Right renal pelvis (tissue), 4 donors: ENCODE measurements at places on chromosomes 6 and 20. TPM values are rescaled to one million over a fixed set of nuclear protein-coding genes. Genes with fewer than 3 reads are reported as not detected.

Gene PAX1
- not detected for polyA plus RNA-seq

Gene SOBP
- polyA plus RNA-seq = 12.3 TPM

Gene LY6G6C
- 0.43 TPM for polyA plus RNA-seq

Gene MYLK2
- polyA plus RNA-seq = 0.67 TPM

Gene SCRT2
- 0.10 TPM for polyA plus RNA-seq

Gene TOP1
- polyA plus RNA-seq = 129 TPM

Gene F13A1
- 14.2 TPM for polyA plus RNA-seq

Gene OR2H1
- not detected for polyA plus RNA-seq

Gene ARHGAP18
- polyA plus RNA-seq = 35.3 TPM

Gene ALDH5A1
- 31.9 TPM for polyA plus RNA-seq

Gene PAK5
- 0.55 TPM for polyA plus RNA-seq

Gene RHAG
- 1.2 TPM for polyA plus RNA-seq

Gene NUS1
- polyA plus RNA-seq = 53.7 TPM

Gene SLC17A1
- 39.3 TPM for polyA plus RNA-seq

- DNase-seq = no peak
These were observed 99.5 kb downstream of the CDKAL1 start for GRCh38 chr6:20633566-20634340.

DNA sequence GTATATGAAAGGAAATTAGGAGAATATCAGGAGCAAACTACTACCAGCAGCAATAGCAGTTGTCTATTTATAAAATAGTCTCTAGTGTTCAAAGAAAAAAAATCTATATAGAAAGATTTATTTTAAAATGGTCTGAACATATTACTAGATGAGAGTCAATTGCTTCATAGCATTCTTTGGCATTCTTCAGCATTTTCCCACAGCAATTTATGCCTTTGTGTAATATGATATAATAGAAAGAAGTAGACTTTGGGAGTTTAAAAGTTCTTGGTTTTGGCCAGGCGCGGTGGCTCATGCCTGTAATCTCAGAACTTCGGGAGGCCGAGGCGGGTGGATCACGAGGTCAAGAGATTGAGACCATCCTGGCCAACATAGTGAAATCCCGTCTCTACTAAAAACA lies 157.0 kb upstream of the PLN start:
- DNase-seq = no peak

DNA sequence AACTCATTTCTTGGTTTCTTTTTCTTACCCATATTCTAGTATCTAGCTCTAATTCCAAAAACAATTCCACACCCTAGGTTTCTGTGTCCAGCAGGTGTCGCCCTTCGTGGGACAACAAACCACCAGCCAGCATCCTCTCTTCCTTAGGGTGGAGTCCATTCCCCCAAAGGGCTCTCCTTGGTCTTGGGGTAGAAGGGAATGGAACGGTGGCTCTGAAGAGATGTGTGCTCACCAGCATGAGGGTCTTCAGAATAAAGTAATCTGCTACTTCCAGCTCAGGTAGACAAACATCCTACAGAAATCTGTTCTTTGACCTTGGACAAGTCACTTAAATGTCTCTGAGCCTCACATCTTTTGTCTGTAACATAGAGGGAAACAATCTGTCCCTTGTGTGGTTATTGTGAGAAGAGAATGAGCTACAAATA lies 7.2 kb downstream of the HLA-DMB start:
- DNase-seq = no peak

GRCh38 chr6:36765594-36766398 lies 68.2 kb downstream of the RAB44 start:
- peak; percentile 74 for DNase-seq

DNA sequence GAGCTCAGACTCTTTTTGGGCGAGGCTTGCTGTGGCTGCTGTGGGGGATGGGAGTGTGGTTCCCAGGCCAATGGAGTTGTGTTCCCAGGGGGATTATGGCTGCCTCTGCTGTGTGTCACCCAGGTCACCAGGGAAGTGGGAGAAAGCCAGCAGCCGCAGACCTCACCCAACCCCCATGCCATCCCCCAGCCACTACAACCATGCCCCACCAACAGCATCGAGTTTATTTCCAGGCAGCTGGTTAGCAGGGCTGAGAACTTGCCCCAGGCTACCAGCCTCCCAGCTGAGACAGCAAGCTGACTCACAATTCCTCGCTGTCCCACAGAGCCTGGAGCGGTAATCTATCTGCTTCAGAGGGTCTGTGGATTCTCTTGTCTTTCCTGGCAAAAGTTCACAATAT lies 331.7 kb downstream of the FRK start:
- no peak for DNase-seq

GRCh38 chr6:89675949-89676748 lies 37.6 kb upstream of the LYRM2 start:
- DNase-seq = no peak

DNA sequence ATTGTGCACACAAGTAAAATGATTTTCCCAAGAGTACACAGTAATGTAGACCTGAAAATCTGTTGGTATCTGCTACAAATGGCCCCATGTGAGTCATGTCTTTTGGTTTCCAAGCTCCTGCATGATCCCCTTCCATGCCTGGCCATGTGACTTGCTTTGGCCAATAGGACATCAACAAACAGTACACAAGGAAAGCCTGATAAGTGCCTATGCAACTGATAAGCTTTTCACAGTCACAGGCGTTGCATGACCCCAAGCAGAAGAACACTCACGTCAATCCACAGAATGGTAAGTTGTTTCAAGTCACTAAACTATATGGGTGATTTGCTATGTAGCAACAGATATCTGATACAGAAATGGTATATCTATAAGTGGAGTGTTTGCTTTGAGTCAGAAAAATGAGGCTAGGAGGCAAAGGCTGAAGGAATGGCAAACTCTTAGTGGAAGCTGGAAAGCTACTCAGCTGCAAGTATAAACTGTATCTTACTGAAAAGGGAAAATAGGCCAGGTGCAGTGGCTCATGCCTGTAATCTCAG lies 160.1 kb upstream of the BEND3 start:
- no peak for DNase-seq

DNA sequence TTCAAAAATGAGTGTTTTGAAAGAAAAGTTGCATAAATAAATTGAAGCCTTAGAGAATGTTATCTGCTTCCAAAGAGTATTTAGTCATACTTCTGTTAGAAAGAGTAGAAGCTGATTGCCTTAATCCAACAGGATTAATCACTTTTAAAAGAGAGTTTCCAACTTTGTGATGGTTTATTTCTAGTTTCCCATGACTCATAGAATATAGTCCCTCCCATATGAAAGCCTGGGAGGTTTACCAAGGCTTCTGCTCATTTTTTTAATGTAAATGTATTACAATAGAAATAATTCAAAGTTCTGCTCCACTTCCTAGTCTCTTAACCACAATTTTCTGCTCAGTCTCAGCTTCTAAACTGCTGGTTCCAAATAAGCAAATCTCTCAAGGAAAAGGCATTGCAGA lies 118.0 kb upstream of the IRAK1BP1 start:
- DNase-seq = no peak

GRCh38 chr6:52537001-52537753 lies 39.7 kb downstream of the TRAM2 start:
- DNase-seq = no peak

- no peak for DNase-seq
These were observed 229.4 kb downstream of the ALDH8A1 start for GRCh38 chr6:134720353-134721059.

GRCh38 chr6:116253188-116253504 lies 729 bp downstream of the TSPYL4 start:
- no peak for DNase-seq

DNA sequence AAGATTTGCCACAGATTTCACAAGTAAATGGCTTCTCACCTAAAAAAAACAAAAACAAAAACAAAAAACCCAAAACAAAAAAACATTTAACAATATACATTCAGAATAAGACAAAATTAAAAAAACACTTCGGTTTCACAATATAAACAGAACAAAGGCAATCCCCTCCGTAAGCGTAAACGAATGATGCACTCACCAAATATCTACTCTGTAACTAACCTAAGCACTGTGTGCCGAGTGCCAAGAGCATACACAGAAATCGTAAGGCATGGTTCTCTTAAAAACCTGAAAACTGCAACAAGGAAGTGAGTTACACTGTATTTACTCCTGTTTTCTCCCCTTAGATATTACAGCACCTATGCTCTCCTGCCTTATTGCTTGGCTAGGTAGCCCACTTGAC lies 12.1 kb upstream of the MICAL1 start:
- DNase-seq = no peak

DNA sequence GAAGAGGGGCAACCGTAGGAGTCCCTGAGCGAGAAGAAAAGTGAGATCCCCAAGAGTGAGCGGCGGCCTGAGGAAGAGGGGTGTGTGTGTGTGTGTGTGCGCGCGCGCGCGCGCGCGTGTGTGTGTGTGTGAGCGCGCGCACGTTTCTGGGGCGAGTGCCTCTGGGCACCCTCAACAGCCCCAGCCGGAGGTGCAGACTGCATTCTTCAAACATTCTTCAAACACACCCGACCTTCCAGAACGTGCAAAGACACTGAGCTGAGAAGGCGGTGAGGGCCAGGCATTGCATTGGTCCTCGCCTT lies 76.2 kb upstream of the FOXP4 start:
- DNase-seq = no peak

DNA sequence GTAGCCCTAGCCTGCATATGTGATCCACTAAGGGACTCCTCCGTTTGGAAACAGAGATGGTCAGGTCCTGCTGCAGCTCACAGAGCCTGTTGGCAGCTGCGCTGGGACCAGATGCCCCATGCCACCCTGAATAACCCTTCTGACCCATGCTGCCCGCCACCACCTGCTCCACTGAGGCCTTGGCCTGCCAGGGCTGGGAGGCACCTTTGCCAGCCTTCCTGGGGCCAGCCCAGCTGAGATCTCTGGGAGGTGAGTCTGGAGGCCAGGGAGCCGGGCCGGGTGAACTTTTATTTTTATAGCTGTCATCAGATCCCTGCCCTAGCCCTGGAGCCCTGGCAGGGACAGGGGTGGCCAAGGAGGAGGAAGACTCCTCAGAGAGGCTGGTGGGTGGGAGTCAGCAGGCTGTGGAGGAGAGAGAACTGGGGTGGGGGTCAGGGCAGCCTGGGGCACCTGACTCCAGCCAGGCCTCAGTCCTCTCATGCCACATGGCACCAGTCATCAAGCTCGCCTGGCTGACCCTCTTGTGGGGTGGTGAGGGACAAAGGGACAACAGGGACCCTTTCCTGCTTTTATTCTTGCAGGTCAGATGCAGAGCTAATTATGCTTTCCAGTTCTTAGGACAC lies 10.0 kb downstream of the CEBPB start:
- no peak for DNase-seq

DNA sequence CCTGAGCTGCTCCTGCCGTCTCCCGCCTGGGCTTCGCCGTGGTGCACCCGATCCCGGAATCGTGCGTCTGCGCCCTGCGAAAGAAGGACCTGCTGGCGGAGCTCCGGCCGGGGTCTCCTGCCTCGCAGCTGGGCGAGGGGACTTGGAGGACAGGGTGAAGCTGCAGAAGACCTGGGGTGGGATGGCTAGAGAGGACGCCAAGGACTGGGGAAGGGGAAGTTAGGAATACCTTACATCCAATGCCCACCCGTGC lies 150.2 kb downstream of the PRL start:
- no peak for DNase-seq

GRCh38 chr20:40583636-40584035 lies 105.4 kb downstream of the MAFB start:
- DNase-seq = no peak

GRCh38 chr20:12055161-12055560 lies 137.5 kb downstream of the BTBD3 start:
- DNase-seq = no peak

GRCh38 chr20:51249215-51249614 lies 226.3 kb upstream of the KCNG1 start:
- DNase-seq = no peak

- no peak for DNase-seq
These were observed 140.1 kb upstream of the GMDS start for GRCh38 chr6:2385471-2385983.

- DNase-seq = no peak
These were observed 4.2 kb downstream of the DUSP22 start for GRCh38 chr6:296151-297122.

DNA sequence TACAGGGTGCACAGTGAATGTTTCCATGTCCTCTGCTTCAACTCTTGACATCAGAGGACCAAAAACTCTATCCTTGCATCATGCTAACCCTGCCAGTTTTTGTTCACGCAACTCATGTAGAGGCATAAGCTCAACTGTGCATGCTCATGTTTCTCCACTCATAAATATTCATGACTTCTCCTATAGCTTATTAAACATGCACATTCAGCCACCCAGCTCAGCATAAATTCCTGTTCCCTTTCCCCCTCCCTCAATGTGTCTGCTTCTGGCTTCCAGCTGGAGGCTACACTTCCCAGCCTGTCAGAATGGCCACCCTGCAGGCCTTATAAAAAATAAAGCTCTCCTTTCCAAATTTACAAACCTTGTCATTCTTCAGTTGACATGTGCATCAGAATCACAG lies 154.6 kb downstream of the KIF16B start:
- DNase-seq = no peak

DNA sequence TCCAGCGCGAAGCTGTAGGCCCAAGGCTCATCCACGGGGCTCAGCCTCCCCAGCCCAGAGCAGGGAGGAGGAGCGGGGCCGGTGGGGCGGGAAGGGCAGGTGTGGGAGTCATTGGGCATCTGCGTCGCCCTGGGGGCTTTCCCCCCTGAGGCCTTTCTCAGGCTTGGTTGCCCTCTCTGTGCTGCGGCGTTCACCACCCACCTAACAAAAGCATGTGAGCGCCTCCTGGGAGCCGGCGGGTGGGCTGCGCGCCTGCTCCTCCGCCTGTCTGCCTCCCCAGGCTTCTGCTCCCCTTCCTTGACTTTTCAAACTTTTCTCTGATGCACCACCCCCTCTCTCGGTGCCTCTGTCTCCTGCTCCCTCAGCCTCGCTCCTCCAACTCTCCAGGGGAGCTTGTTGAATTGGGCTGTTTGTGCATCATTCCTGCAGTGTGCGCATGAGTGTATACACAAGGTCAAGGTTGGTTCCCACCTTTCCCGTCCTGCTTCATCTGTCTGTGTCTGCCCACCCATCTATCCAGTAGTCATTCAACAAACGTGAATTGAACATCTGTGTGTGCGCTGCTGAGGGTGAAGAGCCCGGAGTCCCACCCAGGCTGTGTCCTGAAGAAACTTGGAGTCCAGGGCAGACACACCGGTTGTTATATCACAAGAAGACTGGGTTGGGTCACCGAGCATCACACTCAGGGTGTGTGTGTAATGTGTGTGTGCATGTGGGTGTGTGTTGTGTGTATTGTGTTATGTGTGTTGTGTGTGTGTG lies 82.4 kb upstream of the NNAT start:
- no peak for DNase-seq

- no peak for DNase-seq
These were observed 10.2 kb downstream of the COL10A1 start for GRCh38 chr6:116115781-116116180.

GRCh38 chr6:90019216-90019615 lies 124.9 kb downstream of the GJA10 start:
- no peak for DNase-seq

- DNase-seq = no peak
These were observed 235 bp downstream of the MAP7 start for GRCh38 chr6:136550045-136550329.

DNA sequence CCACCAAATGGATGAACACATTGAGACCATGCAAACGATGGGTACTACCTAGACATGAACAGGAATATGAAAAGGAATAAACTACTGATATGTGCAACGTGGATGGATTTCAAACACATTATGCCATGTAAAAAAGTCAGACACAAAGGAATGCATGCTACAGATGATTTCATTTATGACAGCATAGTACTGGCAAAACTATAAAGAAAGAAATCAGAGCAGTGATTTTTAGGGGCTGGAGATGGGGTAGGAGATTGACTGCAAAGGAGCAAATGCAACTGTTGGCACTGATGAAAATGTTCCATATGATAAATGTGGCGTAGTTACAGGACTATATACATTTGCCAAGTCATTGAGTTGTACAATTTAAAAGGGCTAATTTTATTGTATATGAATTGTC lies 13.4 kb upstream of the COL12A1 start:
- no peak for DNase-seq

- DNase-seq = no peak
These were observed 10.2 kb downstream of the PLCB4 start for GRCh38 chr20:9078826-9079731.
